ENCODE measurements at places on chromosomes 7 and 10.

DNA sequence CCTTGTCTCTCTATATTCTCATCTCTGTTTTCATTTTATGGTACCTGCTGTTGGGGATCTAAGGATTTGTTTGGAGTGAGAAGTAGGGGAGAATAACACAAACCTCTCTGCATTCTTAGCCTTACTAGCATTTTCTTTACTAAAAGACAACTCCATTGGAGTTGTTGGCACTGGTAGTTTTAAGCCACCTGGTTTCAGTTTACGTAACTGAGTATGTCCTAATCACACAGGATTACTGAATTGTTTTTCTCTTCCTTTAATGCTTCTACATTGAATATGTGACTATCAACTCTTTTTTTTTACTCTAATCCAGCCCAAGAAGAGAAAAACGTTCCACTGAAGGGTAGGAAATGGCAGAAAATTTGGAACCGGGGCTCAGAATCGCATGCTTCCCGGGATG lies 30.0 kb upstream of the TRIL start:
- DNase-seq, result no peak

GRCh38 chr10:122854648-122855047 lies 9.0 kb upstream of the CUZD1 start:
- DNase-seq, result no peak

DNA sequence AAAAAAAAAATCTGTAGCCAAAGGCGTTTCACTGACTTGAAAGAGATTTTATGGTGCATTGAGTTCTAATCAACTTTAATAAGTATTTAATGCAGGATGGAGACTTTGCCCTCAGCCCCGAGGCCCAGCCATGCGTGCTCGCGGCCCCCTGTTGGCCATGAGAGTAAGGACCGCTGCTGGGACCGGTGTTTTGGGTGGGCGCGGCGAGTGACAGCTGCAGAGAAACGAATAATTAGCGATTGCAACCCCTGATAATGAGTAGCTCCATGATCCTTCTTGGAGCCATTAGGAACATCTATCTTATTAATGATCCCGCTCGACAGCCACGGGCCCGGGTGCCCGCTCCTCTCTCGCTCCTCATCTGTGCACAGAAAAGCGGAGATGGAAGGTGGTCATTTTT lies 347.4 kb downstream of the RPS24 start:
- DNase-seq, result no peak

GRCh38 chr7:70034999-70035398 lies 436.7 kb downstream of the AUTS2 start:
- no peak for DNase-seq

- DNase-seq, result no peak
Measured at GRCh38 chr10:123687758-123688157, 21.6 kb downstream of the GPR26 start.

Measured in GM10248 (cell line).